Right renal cortex interstitium (tissue), 3 donors: ENCODE measurements at places on chromosomes 7 and 10. TPM values are rescaled to one million over a fixed set of nuclear protein-coding genes. Genes with fewer than 3 reads are reported as not detected.

DNA sequence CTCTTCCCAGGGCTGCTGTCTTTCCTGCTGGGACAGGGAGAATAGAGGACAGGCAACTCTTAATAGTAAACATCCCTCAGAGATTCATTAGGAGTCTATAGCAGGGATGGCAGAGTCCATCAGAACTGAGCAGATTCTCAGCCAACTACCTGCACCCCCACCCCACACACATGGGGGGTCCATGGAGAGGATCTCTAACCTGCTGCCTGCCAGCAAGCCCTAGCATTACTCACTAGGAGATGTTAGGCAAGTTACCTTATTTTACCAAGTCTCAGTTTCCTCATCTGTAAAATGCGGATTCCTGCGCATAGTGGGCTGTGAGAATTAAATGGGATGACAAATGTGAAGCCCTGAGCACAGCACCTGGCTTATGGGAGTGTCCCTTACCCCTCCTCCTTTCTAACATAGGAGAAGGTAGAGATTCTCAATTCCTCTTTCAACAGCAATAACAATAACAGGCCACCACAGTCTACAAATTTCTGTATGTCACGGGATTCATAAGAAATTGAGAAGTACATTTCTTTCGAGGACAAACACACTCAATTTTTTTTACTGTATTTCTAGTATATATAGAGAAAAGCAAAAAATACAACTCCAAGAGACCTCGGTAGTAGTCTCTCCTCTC, 23.8 kb upstream of the WDR11 start:
- DNase-seq: no peak

DNA sequence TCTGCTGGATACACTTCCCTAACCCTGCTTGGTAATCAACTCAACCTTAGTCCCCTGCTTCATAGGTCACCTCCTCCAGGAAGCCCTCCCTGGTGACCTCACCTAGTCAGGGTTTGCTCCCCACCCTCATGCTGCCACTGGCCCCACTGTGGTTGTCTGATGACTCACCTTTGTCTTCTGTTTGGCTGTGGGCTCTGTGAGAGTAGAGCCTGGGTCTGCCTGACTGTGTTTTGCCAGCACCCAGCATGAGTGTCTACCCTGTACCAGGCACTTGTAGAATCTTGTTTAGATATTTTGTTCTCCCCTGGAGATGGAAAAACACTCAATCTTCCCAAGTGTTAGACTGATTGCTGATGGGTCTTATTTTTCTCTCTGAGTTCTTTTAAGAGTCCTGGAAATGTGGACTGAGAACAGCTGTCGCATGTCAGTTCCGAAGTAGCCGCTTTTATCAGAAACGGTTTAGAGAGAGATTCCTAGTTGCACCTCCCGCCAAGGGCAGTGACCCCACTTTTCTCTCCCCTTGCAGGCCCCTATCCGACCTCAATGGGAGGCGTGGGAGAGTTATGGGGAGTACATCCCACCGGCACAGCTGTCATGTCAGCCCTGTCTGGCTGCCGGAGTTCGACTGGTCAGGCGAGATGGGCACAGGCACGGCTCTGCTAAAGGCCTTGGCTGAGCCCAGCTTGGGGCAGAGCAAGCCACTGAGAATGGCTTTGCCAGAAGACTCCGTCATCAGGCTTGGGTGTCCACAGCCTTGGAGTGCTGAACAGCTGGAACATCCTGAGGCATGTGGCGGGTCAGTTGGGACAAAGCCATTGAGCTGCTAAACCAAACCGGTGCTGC, 134.3 kb downstream of the GRK5 start:
- no peak for DNase-seq

GRCh38 chr7:157739031-157739430, 402.2 kb downstream of the DNAJB6 start:
- DNase-seq: no peak

GRCh38 chr7:131919920-131920709, 363.7 kb upstream of the PODXL start:
- DNase-seq: no peak

The CLCN1 gene
- not detected for polyA plus RNA-seq

DNA sequence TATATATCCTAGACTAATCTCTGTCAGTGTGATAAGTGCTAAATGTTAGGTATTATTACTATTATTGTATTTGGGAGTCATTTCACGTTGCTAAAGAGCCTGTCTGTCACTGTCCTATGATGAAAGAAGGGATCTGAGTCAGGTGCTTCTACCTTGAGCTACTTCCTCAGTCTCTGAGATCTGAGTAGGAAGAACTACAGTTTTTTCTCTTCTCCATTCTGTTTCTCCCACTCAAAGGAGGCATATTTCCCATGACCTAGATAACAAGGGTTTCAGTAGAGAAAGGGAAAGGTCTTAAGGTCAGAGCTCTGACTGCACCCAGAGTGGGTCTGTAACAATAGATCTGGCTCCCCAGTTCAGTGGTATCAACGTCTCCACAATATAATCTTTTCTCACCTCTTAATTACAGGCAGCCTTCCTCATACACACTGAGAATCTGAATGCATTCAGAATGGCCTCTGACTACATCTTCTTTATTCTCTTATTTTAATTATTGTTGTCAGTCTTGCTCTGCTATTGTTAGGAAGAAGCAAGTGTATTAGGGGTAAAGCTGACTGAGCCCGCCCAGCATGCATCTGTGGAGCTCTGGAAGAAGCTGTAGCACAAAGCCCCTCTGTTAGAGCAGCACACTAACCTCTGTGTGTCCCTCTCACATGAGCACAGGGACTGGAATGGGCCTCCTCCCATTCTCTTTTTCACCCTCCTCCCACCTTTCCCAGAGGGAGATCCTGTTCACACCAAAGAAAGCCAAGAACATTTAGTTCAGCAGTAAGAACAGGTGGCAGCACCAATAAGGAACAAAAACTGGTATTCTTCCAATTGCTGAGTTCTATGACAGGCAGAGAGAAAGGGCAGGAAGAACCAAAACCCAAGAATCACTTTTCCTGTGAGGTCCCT, 38.1 kb downstream of the USP54 start:
- no peak for DNase-seq

The CYP2C19 gene
- not detected for polyA plus RNA-seq

DNA sequence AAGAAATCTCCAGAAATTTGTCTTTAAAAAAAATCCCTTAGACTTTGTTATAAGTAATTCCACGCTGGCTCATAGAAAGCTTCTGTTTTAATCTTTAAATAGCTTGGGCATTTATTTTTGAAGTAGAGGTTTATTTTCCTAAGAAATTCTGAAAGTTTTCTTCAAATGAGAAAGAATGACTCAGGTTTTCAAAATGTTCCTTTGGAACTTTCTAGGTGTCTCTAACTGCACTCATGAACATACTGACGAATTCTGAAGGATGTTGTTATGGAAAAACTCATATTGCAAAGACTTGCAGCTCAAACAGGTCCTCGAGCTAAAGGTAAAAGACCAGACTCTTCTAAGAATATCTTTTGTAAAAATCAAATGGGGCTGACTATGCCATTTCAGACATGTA, 10.7 kb downstream of the DGKI start:
- DNase-seq: no peak

DNA sequence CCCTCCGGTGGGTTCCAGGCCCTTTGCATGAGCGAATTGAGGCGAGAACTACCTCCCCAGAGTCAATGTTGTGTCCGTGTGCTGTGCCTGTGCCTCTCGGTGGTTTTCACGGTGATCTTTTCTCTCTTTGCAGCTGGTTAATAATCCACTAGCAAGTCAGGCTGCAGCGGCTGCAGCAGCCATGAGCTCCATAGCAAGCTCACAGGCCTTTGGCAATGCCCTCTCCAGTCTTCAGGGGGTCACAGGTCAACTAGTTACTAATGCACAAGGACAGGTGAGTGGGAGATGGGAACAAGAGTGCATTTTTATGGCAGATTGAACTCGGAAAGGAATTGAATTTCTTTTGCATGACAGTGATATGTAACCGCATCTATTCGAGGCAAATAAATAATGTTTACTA, 159.7 kb upstream of the YAE1 start:
- no peak for DNase-seq

GRCh38 chr7:88746126-88746525, 13.4 kb upstream of the ZNF804B start:
- no peak for DNase-seq

The SEMA3C gene
- polyA plus RNA-seq: 23.3 TPM

The ZNF862 gene
- polyA plus RNA-seq: 17.1 TPM

The PTPRE gene
- polyA plus RNA-seq: 6.0 TPM

- DNase-seq: no peak
These were observed 15.4 kb downstream of the GLUD1 start for GRCh38 chr10:87079106-87079836.

GRCh38 chr10:73923935-73924598, 13.1 kb downstream of the PLAU start:
- no peak for DNase-seq

DNA sequence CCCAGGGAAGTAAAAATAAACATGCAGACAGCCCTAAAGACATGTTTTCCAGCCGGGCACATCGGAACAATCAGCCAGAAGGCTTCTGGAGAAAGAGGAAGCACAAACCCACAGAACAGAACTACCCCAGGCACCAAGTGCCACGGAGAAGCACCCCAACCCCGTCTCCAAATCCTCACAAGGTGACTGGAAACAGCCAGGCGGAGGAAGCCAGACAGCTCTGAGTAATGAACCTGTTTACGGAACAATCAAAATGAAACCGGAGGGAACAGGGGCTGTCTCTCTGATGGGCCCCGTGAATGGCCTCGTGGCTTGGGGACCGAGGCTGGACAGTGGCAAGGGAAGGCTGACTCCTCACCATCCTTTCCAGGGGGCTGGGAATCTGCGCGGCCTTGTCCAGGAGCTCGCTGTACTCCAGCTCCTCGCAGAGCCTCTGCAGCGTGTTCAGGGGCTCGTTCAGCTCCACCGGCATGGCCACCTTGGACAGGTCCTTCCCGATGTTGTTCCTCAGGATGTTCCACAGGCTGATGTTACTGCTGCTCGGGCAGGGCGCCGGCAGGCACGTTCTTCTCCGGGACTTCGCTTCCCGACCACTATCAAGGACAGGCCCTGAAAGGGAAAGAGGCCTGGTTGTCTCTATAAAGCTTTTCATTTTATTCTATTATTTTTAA, 77.0 kb upstream of the GSDME start:
- no peak for DNase-seq
